Stimulated activated CD8-positive, alpha-beta memory T cell treated with anti-CD3 and anti-CD28 coated beads, Interleukin-2, amount 100 ng/mL, for 1 hour (primary cell): ENCODE measurements at places on chromosomes 3 and 15.

- DNase-seq: no peak
Measured at GRCh38 chr3:124741027-124741426, 10.8 kb downstream of the UMPS start.

- no peak for DNase-seq
Measured at GRCh38 chr3:81743096-81744025, 18.1 kb downstream of the GBE1 start.

GRCh38 chr15:40953713-40954074 is 423 bp downstream of the CHAC1 start:
- DNase-seq: no peak

DNA sequence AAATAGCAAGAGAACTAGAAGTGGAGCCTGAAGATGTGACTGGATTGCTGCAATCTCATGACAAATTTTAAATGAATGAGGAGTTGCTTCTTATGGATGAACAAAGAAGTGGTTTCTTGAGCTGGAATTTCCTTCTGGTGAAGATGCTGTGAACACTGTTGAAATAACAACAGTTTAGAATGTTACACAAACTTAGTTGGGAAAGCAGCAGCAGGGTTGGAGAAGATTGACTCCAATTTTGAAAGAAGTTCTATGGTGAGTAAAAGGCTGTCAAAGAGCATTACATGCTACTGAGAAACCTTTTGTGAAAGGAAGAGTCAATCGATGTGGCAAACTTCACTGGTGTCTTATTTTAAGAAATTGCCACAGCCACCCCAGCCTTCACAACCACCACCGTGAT is 220.9 kb upstream of the LRRFIP2 start:
- DNase-seq: no peak

GRCh38 chr3:44326019-44326418 is 12.5 kb upstream of the TCAIM start:
- DNase-seq: no peak

DNA sequence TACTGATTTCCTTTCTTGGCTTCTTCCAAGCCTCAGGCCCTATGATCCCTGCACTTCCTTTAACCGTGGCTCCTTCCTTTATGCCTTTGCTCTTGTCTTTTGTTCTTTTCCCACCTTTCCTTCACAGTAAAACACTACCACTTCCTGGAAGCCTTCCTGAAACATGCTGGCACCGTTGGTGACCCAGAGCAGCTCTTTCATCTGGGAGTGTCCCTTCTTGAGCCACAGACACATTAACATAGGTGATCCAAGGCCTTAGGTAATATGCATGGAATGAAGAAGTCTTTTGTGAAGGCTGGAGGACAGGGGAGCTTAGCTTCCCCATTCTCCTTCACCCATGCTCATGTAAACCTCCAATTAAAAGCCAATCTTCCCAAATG is 39.4 kb downstream of the AMOTL2 start:
- DNase-seq: no peak

DNA sequence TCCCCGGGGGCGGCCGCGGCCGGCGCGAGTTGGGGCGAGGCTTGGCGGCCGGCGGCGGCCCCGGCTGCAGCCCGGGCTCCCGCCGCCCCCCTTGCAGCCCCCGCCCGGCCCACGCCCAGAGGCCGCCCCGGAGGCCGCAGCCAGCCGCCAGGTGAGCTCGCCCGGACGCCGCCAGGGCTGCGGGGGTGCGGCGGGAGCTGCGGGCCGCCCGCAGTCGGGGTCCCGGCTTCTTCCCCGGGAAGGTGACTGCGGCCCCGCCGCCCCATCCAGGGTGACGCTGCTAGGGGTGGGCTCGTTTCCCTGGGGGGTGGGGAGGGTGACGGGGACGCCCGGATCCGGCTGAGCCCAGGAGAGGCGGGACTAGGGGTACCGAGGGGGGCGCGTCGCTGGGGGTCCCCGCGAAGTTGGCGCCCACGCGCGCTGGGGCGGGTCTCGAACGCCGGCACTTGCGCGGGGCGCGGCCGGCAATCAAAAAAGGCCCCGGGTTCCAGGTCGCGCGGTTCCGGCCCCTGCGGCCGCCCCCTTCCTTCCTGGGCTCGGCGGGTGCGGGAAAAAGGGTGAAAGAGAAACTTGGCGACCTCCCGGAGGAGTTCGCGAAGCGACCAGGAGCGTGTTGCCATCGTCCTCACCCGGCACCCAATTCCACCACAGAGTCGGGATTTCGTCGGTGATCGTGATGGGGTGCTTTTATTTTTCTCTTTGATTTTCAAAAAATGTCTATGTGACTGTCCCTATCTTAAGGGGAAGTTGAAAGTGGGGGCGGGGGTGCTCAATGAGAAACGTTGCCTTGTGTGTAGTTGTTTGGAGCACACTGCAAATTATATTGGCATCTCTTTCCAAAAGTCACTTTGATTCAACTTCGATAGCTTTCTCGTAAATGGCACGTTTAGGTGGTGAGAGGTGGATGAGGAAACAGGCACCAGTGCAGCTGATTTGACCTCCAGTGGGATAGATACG is 619 bp downstream of the ATXN7 start:
- no peak for DNase-seq

- DNase-seq: no peak
Measured at GRCh38 chr3:158918008-158918407, 116.2 kb downstream of the MFSD1 start.

GRCh38 chr3:145259166-145259880 is 901.7 kb downstream of the PLOD2 start:
- DNase-seq: no peak

- no peak for DNase-seq
Measured at GRCh38 chr3:169344465-169344864, 319.0 kb downstream of the MECOM start.

GRCh38 chr3:122443090-122443489 is 27.2 kb upstream of the WDR5B start:
- DNase-seq: no peak

DNA sequence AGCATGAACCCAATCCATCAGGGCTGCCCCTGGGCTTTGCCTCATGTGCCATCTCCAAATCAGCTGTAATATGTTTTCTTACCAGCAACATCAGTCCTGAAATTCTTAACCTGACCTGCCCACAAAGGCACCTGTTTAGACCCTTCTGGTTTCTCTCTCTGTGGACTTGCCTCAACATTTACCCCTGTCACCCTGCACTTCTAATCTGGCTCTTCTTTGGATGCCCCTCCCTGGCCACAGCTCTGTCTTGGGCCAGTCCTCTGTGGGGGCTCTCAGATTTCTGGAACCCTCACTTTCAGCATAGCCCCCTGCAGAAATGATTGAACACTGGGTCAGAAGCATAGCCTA is 168.7 kb upstream of the STAC start:
- no peak for DNase-seq

GRCh38 chr3:103662591-103662990 is 1227.8 kb downstream of the ZPLD1 start:
- no peak for DNase-seq

DNA sequence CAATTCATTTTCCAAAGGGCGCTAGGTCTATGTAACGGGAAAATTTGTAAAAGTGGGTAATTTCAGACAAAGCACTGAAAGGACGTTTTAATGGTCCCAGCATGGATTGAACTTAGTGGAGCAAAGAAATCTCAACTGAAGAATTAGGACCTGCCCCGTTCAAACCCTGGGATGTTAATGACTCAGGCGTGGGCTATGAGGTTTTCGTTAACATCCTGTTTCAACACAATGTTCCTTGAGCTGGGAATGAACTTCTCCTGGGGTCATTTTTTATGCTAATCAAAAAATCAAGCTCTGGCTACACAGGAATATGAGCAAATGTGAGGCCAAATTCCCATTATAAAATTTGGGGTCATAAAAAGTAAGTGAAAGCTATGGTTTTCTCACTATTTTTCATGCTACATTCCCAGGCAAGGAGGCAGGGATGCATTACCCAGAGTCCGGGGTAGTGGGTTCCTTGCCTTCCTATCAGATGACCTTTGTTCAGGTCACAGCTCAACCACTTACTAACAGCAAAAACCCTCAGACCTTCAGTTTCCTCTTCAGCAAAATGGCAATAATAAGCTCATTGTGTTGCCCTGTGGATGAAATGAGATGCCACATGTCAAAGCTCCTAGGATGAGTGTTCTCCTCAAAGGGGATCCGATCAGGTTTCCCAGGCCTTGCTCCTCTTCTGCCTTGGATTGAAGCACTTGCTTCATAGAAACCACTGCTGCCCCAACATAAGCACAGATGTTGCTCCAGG is 271.4 kb downstream of the ARRDC4 start:
- DNase-seq: no peak

DNA sequence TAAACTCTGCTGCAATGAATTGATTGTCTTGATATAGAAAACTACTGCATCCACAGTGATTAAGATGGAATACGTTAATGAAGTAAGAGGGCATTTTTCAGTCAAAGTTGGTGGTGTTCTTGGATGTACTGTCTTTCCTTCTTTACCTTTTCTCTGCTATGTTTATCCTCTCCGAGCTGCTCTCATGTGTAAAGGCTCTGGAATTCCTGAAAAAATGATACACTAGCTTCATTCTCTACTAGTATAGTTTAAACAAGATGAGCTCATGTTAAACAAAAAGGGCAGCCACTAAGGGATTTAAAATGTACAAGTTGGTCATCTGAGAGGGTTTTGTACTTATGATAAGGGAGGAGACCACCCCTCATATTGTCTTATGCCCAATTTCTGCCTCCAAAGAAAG is 504.6 kb upstream of the NECTIN3 start:
- no peak for DNase-seq

DNA sequence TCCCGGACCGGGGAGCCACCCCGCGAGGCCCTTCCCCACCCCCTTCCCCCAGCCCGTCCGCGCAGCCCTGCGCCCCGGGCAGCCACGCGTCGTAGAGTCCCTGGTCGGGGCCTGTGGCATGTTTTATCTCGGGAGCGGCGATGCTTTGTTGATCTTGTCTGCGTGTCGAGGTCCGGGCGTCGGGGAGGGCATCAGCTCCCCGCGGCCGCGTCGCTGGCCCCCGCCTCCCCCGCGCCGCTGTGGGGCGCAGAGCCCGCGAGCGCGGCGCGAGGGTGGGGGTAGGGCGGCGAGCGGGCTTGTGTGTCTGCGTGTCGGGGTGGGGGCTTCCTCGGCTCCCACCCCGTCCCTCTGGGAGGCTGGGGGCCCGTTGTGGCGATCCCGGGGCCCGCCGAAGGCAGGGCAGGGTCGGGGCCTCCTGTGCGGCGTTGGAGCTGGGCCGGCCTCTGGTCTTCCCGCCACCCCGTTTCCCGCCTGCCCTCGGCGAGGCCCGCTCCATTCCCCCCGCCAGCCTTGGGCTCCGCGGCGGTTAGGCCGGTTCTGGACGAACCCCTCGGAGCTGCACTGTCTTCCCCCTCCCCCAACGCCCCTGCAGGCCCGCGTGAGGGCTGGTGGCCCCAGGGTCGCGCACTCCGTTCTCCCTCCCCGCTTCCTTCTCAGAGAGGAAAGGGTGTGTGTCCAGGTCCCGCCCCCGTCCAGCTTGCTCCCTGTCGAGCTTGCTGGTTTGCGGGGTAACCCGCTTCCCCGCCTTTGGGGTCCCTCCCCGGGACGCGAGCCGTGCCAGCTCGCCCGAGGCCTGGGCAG is 695 bp downstream of the GMPS start:
- peak; percentile 9 for DNase-seq

- no peak for DNase-seq
Measured at GRCh38 chr3:133591271-133591742, 17.8 kb downstream of the CDV3 start.

DNA sequence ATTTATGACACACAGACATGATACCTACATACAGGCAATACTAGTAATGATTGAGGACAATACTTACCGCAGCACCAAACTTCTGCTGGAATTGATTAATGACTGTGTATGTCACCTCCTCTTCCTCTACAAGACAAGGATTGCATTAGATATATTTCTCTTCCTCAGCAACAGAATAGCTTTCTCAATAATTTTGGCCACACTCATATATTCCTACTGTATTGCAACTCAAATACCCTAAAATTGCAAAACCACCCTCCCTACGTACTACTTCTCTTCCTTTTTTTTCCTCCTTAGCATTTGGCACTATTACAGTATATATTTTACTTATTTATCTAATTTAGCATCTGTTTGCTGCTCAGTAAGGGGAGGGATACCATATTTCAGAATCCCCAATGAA is 14.8 kb downstream of the EXD1 start:
- no peak for DNase-seq

DNA sequence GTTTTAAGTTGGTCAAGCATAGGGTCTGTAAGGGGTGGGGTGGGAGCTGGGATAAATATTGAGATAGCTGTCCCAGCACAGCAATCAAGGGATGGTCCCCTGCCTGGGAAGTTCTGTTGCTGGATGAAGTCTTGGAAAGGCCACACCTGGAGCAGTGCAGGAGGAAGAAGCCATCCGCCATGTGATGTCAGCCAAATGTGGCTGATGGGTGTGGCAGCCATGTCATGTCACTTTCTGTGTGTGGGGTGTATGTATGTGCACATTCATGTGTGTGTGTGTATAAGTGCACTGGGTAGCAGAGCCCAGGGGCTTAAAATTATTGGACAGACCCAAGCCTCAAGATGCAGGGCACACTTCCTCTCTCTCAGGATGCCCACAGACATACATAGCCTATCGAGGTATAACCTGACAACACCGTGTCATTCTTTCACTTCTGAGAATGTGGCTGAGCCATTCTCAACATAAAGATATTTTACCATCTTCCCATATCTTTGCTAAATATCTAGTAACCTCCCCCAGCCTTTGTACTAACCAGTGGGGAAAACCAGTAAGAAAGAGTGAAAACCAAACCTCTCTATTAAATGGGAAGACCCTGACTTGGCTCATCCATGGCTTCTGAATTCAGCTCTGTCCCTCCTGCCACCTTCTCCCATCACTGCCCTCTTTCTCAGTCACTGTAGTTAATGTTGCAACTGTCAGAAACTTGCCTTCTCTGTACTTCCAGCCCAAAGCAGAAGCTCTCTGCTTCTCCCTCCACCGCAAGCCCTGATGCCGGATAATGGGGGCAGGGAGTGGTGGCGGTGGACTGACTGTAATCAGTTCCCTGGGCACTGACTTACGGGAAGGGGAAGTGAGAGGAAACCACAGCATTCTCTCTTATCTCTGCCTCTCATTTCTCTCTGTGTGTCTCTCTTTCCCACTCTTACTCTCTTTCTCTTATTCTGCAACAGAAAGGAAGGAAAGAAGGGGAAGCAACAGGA is 11.2 kb downstream of the TNFSF10 start:
- DNase-seq: peak; percentile 33

- DNase-seq: no peak
Measured at GRCh38 chr3:187830181-187830580, 84.9 kb upstream of the BCL6 start.

DNA sequence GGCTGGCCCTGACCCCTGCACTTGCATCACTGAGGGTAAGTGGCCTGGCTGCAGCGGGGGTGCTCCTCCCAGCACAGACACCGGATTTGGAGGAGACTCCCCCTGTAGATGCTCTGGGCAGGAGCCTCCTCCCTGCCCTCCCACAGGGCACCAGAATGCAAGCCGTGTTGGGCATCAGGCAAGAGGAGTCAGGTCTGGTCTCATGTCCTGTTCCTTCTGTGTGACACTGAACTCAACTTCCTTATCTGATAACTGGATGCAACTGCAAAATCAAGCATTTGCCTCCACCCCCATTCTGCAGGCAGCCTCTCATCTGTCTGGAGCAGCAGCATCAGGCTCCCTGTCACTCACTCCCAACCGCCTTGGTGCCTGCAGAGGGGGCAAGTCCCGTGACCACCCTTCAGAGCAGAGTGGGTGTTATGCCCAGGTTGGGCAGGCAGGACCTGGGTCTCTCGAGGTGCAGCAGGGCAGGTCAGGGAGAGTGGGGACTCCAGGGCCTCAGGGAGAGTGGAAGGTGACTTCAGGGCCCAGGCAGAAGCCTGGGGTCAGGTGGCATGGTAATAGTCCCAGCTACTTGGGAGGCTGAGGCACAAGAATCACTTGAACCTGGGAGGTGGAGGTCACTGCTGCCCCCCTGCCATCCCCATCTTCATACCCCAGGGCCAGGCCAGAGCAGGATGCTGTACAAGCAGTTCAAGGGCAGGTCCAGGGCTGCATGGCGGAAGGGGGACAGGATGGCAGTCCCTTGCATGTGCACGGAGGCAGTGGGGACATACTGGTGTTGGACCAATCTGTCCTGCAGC is 10.5 kb upstream of the RPL29 start:
- DNase-seq: no peak
